ENCODE measurements at places on chromosomes 4 and X.

DNA sequence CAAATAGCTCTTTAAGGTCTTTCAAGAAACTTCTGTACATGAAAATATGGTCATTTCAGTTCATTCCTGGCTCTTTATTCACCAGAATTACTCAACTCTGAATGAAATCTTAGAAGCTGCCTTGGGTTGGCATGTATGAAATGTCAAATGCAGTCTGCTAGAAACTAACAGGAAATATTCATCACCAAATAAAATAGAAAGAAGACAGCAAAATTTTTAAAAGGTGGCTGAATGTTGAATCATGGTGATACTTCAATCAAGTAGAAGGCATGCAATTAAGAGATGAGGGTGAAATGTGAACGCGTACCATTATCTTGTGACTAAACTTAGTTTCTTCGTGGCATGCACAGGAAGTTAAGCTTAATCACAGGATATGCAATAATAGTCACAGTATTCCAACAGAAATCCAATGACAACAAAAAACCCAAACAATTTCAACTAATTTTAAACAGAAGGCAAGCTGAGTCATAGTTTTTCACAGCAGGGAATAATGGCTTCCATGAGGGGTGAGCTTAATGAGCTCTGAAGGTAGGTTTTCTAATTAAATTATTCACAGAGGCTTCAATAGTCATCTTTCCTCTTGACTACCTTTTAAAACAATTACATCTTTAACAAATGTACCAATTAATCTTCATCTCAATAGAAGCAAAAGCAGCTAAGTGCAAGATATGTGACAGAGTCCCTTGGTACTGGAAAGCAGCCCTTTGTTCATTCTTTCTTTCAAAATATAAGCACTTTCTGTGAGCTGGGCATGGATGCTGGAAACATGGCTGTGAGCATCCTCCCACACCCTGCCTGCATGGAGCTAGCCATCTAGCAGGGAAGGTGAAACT, 44.5 kb downstream of the SCFD2 start:
- DNase-seq, result no peak

DNA sequence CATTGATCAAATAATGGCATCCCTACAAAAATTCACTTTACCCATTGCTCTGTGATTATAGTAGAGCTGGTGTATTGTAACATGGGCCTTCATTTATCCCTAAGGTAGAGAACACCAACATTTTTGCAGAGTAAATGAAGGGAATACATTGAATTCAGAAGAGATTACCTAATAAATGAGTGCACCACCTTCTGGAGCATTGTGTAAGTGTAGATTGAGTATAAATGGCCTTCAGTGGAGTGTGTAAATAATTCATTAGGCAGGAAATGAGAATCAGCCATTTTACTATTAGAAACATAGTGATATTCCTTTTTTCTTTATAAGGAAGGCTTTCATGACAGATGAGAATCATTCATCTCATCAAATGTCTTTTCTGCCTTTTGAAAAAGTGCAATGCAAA, 155.8 kb downstream of the FAM47B start:
- no peak for DNase-seq

- DNase-seq, result no peak
Observed at GRCh38 chrX:148633218-148633908, 132.9 kb downstream of the AFF2 start.

DNA sequence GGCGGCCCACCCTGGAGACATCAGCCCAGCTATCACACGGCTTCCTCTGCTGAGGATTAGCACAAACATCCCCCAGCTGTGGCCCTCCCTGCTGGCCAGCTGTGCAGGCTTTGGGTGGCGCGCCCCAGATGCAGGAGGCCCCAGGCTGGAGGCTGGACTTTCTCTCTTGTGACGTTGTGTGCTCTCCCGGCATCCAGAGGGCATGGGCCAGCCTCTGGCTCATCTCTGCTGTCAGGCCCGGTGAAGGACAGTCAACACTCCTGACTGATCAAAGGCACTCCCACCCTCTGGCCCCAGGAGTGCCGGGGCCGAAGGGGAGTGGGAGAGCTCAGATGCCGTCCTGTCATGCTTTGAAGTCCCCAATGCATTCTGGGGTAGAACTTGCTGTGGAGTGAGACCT, 29.9 kb upstream of the PJA1 start:
- DNase-seq, result no peak

DNA sequence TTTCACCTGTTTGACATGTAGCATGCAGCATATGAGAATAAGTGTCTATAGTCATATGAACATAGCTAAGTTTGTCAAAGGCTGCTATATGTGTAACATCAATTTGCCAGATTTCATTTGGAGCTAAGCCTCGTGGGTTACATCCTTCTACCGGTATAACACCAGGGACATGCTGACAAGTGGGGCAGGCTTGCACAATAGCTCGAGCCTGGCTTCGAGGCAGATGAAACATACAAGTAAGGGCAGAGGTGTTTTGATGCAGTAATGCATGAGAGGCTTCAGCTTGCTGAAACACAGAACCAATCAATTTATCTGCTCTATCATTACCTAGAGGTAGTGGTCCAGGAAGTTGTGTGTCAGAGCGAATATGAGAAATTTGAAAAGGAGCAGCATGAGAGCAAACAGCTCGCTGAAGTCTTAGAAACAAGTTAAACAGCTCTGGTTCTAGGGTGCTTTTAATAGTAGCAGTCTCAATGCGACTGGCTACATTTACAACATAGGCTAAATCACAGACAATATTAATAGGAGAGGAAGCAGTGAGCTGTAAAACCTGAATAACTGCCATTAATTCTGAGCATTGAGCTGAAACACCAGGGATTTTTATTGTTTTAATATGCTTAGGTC, 14.9 kb upstream of the UGDH start:
- DNase-seq, result peak; percentile 23

GRCh38 chr4:109947918-109948317, 35.2 kb downstream of the EGF start:
- no peak for DNase-seq

- DNase-seq, result no peak
Observed at GRCh38 chrX:2735270-2735669, 16.6 kb upstream of the XG start.

DNA sequence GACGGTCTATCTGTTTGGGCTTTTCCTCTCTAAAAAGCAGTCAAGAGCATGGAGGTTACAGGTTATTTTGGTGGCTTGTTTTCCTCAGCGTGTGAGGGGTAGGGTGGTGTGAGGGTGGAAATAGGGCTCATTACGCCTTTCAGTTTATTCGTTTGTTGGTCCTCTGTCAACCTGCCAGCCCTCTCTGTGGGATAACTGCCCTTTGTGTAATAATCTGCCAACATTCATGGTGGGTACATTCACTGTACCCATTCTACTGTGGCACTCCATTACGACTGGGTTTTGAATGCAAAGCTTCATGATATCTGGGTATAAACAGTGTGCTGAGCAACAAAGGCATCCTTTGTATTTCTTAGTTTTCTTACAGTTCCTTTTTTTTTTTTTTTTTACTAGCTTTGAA, 136.4 kb downstream of the ADGRL3 start:
- peak; percentile 31 for DNase-seq

DNA sequence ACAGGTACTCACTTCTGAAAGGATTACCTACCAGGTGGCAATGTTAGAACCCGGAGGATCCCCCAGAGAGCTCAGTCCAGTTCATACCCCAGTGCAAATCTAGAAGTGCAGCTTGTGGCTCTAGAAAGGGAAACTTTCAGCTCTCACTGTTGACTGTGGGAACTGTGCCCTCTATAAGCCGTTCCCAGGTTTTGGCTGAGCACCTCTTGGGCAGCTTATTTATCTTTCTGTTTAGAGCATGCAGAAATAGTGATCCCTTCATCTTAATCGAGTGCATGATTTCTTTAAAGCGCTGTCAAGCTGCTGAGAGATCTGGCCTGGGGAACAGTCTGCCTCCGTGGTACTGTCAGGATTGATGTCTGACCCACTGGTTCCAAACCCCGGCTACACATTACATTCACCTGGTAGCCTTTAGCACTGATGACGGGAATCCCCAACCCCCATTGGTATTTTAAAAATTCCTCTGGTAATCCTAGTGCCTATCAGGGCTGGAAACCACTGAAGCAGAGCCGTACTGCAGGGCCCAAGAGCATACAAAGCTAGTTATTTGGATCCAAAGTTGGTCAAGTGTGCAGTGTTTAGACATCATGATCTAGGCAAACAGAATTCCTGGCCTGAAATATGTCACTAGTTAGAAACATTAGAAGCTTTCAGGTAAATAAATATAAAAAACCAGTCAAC, 103.2 kb downstream of the KLHL8 start:
- no peak for DNase-seq

DNA sequence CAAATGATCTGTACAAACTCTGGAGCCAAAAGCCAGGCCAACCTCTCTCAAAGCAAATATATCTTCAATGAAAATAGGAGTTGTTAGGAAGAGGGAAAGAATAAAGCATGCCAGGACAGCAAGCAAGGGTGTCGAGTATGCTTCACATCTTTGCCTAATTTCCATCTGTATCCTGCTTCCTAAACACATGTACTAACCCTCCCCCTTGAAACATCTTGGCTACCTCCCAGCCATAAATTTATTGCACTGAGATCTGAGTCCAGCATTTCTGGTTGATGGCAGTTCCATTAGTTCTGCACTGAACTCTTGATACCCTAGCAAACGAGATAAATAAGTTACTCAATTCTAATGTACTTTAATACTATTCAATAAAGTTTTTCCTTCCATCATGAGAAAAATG, 430.5 kb upstream of the TRAM1L1 start:
- no peak for DNase-seq

DNA sequence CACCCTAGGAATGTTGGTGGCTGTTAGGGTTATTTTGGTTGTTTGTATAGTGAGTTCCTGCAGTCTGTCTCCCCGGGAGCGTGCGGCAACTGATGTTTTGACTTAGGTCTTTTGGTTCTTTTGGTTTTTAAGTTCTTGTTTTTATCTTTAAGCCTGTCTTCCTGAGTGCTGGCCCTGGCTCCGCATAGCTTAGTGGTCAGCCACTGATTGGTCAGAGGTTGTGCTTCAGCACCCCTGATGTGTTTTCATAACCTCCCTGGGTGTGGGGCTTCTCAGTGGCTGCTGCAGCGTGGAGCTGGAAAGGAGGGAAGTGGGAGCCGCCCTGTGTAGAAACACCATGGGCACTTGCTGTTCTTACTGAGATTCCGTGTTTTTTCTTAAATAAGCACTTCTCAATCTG, 5.1 kb downstream of the PIGG start:
- no peak for DNase-seq

DNA sequence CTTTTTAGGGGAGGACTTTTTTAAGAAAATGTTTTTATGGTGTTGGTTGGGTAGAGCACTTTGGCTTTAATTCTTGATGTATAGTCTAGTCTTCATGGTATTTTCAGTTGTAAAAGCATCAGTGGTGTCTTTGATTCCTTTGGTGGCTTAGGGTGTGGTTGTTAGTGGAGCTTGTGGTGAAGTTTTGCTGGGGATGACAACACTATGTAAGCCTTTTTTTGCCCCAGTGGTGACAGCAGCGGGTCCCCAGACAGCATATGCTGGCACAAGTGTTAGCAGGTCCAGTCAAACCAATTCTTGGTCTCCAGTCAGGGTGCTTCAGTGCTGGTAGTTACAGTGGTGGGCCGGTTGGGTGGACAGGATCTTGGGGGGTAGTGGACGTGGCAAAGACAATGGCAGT, 52.0 kb downstream of the CHIC1 start:
- DNase-seq, result no peak

DNA sequence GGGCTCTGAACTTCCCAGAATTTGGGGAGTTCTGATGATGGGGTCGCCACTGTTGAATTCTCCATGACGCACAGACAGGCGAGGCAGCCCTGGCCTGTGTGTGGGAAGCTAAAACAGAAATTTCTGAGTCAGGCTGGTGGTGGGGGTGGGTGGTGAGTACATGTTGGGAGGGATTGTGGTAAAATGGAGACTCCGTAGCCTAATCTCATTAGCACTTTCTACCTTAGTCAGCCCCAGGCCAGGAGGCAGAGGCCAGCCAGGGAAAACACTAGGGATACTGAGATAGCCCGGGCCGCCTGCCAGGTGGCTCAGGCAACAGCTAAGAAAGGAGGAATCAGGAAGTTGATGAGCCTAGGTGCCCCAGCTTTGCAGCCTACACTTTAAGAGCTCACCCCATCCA, 39.3 kb upstream of the NHSL2 start:
- no peak for DNase-seq

All from midbrain (tissue), 1 donor.